HepG2 (cell line): ENCODE measurements at places on chromosomes 2 and 18. TPM values are rescaled to one million over a fixed set of nuclear protein-coding genes. Genes with fewer than 3 reads are reported as not detected.

The MALT1 gene
- 43.9 and 58.3 TPM in 2 replicates for total RNA-seq

The TET3 gene
- 6.8 TPM in 2 replicates for total RNA-seq

The NIF3L1 gene
- total RNA-seq, result 67.9 and 98.5 TPM in 2 replicates

The AKAIN1 gene
- not detected in 2 replicates for total RNA-seq

The SCTR gene
- total RNA-seq, result not detected in 2 replicates

The RAD51AP2 gene
- 0.07 and 0.11 TPM in 2 replicates for total RNA-seq

The PAX8 gene
- total RNA-seq, result 1.3 and 1.5 TPM in 2 replicates

The LYG1 gene
- total RNA-seq, result 0.49 and 1.00 TPM in 2 replicates

The C2orf76 gene
- total RNA-seq, result 8.5 TPM in 2 replicates

DNA sequence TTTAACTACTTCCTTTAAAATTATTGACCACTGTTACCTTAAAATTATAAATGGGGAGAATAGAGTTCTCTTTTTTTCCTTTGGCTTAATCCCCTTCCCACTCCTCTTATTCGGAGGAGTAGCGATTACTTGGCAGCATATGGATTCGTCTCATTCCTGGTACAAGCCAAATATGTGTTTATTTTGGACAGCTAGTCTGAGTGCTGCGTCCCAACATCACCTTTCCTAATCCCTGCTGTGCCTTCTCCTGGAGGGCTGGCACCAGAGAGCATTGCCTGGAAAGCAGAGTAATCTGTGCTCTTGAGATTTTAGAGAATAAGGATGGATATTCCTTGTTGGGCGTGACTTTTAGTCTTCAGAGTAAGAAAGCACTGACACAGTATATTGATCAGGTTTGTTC, 185.6 kb downstream of the AGAP1 start:
- DNase-seq, result no peak

- no peak for DNase-seq
Measured at GRCh38 chr2:57407772-57408201, 638.8 kb upstream of the VRK2 start.

DNA sequence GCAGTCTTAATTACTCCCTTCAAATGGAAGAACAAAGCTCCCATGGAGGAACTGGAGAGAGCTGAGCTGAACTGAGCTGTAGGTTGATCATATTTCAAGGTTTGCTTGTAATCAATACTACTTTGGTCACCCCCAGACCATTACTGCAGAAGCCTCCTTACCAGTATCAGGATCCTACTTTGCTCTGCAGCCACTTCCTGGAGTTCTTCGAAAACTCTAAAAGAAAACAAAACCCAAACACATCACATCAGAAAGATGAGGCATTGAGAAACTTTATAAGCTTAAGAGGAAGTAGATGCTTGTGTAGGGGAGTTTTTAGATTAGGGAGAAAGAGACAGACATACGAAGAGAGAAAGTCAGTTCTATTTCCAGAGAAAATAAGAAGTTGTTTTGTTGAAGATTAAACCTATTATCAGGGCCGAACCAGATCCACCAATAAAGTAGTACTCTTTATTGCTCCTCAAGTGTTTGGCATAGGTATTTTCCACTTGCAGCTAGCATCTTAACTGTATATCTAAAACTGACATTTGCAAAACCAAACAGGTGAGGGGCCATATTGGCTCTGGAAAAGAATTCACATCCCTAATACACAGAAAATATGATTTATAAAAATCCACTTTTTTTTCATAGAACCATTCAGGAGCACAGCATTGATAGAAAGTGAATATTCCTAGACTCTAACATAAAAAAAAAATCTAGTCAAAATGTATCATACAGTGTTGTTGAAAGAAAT, 166.9 kb upstream of the KLF7 start:
- no peak for DNase-seq

DNA sequence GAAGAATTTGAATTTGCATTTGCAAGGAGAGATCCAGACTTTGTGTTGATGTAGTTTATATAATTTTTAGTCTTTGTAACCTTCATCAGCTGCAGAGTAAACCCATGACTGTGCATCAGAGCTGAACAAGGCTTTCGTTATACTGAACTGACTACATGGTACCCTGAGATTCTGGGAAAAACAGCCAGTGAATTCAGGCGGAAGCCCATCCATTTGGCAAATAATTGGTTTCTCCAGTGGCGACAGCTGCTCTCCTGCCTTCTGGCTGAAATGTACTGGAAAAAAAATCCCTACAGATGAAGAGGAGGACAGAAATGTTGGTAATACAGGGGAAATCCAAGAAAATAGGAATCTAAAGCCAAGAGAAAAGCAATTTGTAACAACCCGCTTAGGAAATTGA, 657.5 kb upstream of the CDH7 start:
- DNase-seq, result no peak

DNA sequence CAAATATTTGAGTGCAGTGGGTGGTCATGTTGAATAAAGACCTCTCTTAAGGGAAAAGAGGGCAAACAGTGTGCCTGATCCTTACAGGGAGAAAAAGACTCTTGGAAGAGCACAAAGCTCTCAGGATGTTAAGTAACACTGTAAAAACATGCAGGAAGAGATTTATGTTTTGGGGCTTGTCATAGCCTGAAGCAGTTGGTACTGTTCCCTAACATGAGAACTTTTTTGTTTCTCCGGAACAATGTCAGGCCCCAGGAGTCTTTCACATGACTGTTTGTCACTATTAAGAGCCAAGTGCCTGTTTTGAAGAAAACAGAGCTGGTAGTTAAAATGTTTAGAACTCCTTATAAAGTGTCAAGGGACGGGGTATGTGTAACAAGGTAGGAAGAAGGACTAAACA, 83.7 kb upstream of the B3GNT2 start:
- no peak for DNase-seq

DNA sequence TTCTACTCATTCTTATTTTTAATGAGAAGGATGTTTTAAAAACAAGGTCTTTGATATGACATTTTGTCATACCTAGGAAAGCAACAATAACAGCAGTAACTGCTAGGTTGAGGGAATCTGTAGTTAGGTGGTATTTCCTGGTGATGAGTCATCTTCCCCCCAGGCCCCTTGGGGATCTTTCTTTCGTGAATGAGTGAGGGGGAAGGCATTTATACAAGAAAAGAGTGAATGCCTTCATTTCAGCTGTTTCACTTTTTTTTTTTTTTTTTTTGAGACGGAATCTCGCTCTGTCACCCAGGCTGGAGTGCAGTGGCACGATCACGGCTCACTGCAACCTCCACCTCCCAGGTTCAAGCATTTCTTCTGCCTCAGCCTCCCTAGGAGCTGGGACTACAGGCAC, 108.6 kb downstream of the MAP4K4 start:
- DNase-seq, result peak; percentile 35

GRCh38 chr2:235570966-235571692, 77.3 kb downstream of the AGAP1 start:
- no peak for DNase-seq

DNA sequence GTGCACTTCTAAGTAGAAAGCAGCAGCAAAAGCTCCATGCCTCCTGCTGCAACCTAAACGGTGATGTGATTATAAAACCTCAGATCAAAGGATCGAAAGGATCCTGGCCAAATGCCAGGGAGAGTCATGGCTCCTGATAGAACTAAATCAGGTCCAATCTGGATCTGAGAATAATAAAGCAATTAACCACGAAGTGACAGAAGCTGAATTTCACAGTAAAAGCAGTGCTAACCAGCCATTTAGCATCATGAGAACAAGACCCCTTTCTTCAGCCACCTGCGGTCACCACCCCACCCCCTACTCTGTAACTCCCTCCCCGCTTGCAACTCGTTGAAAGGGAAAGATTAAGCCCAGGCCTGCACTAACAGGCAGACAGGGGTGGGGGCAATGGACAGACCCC, 748.7 kb downstream of the BCL11A start:
- DNase-seq, result no peak

DNA sequence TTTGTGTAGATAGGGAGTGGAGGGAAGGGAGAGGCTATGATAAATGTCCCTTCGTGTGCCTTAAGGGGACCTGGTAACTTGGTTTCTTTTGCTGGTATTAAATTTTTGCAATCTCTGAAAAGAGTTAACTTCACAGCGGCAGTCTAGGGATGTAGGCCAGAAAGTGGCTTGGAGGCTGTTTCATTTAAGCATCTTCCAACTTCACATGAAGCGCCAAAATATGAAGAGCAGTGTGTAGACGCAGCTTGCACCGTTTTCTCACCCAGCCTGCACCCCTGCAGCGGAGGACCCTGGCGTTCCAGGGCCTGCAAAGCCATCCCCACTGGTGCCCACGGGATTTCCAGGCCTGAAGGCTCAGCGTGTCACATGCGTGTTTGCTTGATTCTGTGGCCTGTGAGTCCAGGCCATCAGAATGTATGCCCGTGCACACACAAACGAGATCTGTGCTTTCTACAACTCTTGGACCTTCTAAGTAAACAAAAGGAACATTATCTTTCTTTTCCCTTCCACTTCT, 87.2 kb upstream of the EPB41L3 start:
- no peak for DNase-seq

- peak; percentile 45 for DNase-seq
Measured at GRCh38 chr18:46067438-46068007, 4.5 kb downstream of the PSTPIP2 start.

GRCh38 chr18:47108998-47109405, 41.3 kb downstream of the HDHD2 start:
- no peak for DNase-seq

DNA sequence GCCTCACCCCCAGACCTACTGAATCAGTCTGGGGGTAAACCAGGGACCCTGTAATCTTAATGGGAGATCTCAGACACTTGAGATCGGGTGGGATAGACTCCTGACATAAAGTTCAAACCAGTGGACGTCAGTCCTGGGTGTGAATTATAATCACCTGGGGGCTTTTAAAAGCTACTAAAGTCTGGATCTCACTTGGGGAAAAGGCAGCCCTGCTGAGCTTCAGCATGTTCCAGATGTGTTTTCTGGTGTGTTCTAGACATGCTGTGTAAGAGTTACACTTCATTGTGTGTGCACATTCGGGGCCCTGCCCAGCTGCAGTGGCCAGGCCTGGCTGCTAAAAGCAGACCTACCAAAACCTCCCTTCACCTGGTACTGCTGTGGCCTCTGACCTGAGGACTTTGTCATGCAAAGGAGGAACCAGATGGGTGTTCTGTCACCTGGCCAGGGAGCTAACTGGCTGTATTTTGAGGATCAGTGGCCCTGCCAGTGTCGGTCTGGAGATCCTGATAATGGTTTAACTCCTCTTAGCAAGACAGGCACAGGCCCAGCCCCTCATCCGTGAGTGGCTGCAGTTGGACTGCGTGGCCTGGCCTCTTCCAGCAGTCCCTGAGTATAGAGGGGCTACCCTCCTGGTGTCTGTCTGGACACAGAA, 10.6 kb downstream of the RRM2 start:
- DNase-seq, result no peak

- no peak for DNase-seq
Measured at GRCh38 chr2:12712881-12713280, 3.9 kb upstream of the TRIB2 start.

- DNase-seq, result no peak
Measured at GRCh38 chr2:191738667-191739066, 60.7 kb downstream of the NABP1 start.

DNA sequence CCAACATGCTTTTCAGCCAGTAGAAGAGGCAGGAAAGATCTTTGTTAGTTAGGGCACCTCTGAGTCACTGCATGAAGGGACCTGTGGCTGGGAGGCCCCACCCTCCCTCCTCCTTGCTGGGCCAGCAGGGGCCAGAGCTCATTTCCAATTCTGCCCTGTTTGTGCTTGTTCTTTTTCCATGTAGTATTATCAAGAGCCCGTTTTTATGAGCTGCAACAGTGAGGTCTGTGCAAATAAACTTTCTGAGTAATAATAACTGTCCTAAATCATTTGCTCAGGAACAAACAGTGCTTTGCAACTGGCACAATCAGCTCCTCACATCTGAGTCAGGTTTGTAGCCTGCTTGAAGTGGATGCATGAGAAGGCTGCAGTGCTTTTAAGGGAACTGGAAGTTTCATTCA, 128.0 kb downstream of the ARL4C start:
- no peak for DNase-seq

- DNase-seq, result no peak
Measured at GRCh38 chr2:59237311-59237710, 996.2 kb upstream of the FANCL start.
